Renal cortical epithelial cell (primary cell): ENCODE measurements at places on chromosomes 2 and 18. TPM values are rescaled to one million over a fixed set of nuclear protein-coding genes. Genes with fewer than 3 reads are reported as not detected.

DNA sequence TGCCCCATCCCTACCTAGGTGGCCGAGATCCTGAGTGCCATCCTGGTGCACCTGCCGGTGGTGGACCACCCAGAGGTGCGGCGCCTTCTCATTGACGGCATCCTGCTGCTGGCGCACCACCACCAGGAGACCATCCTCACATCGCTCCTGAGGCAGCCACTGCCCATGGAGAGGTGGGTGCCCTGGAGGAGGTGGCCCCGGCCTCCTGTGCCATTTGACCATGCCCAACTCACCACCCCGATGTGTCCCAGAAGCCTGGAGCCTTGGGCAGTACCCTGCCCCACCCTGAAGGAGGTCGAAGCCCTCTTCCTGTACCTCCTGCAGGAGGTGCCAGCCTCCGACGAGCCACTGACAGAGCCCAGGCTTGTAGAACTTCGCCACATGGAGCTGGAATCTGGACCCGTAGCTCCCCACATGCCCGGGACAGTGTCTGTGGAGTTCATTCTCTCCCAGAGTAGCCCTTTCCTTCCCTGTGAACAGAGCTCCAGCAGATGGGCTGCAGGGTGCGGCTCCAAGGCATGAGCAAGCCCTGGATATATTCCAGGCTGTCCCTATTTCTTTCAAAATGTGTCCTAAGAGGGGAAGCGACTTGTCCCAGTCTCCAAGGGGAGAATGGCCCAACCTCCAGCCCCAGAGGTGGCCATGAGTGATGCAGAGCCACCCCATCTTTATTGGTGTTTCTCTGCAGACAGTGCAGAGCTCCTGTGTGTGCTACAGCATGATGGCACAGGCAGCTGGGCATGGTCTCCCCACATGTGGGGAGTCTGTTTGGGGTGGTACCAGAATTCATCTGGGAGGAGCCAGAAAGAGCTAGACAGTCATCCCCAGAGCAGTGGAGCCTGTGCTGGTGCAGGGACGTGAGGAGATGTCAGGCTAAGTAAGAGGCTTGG, 34.2 kb downstream of the HJURP start:
- no peak for DNase-seq

- peak; percentile 77 for DNase-seq
Observed at GRCh38 chr2:219269362-219270054, 9.7 kb upstream of the DNAJB2 start.

GRCh38 chr2:230542751-230543150, 126.8 kb downstream of the SP100 start:
- no peak for DNase-seq

Gene NEU4
- total RNA-seq = 0.40 TPM in 1 of 2 replicates, not detected in the other

DNA sequence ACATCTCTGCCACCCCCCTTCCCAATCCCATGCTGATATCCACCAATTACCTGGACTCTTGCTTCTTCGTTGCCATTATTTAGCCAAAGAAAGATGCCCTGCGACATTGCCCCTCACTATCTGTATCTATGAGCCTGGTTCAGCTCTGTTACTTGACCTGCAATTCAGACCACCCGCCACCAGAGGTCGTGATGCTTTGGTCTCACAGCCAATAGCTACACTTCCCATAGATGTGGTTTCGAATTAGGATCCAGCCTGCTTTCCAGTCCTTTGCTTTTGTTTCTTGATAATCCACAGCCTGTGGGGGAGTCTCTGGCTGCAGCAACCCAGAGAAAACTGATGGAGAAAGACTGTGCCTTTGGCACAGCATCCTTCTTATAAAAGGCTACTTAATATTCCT, 239.4 kb downstream of the KLHL29 start:
- DNase-seq = no peak

Gene ZSWIM2
- total RNA-seq = not detected in 2 replicates
